ENCODE measurements at places on chromosomes 11 and 22.

- no peak for DNase-seq
Observed at GRCh38 chr22:17867160-17867785, 93.0 kb upstream of the BID start.

DNA sequence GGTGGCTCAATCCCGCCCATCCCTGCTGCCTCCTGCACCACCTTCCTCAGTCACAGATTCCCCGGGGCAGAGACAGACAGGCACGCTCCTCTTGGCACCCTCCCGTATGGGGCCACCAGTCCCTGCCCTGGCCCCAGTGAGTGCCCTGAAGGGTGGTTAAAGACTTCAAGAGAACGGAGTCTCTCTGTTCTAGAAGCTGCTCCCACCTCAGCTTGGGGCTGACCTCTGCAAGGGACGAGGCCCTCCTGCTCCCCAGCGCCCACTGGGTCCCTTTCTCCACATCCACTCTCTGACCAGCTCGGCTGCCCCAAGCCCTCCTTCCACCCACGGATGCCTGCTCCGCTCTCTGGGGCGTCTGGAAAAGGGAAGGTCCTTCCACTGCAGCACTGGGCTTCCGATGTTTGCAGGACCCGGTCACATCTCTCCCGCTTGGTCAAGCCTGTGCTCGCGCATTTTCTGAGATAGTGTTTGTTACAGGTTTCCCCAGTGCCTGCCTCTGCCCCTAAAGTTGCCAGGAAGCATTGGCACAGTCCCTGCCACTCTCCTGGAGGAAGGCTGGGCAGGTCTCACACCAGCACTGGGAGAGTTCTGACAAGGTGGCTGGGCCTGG is 1487.9 kb downstream of the TBC1D22A start:
- no peak for DNase-seq

- DNase-seq, result no peak
Observed at GRCh38 chr11:117345039-117345438, 17.4 kb downstream of the CEP164 start.

- DNase-seq, result no peak
Observed at GRCh38 chr11:106988151-106989077, 29.9 kb downstream of the GUCY1A2 start.

DNA sequence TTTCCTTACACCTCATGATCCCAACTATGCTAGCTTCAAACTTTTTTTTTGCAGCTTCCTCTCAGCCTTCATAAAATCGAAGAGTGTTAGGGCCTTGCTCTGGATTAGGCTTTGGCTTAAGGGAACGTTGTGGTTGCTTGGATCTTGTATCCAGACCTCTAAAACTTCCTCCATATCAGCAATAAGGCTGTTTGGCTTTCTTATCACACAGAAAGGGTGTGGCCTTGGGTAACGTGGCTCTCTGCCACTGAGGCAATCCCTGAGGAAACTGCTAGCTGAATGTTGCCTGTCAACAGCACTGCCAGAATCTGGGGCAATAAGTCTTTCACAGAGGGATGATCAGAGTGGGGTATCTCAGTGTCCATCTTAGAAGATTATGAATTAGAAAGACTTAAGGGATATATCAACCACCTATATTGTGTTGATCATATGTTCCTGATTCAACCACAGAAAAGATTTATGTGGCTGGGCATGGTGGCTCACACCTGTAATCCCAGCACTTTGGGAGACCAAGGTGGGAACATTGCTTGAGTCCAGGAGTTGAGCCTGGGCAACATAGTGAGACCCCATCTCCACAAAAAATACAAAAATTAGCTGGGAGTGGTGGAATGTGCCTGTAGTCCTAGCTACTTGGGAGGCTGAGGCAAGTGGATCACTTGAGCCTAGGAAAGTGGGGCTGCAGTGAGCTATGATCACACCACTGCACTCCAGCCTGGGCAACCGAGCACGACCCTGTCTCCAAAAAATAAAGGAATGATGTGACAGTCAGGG is 12.5 kb upstream of the CUL5 start:
- no peak for DNase-seq

DNA sequence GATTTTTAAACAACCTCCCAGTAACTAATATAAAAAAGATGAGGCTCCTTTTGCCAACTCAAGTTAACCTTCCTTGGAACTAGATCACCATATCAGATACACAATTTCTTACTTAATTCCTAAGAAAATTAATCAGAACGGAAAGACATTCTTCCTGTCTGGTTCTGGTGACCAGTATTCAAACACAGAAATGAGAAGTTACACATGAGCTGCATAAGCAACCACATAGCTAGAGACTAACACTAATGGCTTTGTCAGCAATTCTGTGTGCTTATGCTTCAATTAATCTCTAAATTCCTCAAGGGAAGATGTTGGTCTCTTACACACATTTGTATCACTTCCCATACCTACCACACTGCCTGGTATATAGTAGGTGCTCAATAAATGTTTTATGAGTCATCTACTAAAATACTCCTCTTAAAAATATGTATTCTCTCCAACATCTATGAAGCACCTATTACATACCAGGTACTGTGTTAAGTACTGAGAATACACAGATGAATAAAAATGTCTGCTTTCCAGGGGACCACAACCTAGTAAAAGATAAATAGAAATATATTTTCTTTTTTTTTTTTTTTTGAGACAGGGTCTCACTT is 54.5 kb downstream of the GAB2 start:
- no peak for DNase-seq

- no peak for DNase-seq
Observed at GRCh38 chr11:116725434-116726221, 47.2 kb downstream of the BUD13 start.

DNA sequence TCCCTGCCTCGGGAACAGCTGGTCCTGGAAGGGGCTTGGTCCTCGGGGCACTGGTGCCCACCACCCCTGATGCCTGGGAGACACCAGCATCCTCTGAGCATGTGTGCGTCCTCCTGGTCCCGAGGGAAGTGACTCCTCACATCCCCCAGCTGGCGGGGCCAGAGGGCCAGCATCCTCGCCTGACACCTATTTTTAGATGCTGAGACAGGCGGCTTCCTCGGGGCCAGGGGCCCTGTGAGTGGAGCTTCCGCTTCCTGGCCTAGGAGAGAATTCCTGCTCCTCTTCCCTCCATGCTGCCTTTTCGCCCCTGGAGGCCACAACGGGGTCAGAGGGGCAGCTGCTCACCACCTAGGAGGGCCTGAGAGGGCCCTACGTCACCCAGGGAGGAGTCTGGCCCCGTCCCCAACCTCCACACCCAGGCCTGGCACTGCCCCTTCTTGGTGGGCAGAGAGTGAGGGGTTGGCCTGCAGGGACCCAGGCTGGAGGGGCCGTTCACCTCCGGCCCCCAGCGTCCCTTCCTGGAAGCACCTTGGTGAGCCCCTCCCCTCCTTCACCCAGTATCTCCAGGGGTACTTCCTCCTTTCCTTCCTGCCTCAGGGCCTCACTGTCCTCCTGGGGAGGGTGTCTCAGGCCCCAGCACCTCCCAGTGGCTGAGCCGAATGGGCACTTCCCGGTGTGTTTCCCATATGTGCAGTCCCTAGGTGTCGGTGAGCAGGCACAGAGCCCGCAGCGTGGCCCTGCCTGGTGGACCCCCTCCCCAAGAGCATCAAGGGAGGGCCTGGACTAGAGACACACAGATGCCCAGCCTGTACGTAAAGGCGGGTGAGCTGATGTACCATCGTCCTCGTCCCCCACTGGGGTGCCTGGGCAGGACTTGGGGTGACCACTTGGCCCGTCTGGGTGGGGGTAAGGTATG is 6.1 kb downstream of the CD81 start:
- DNase-seq, result no peak

GRCh38 chr11:134592391-134592990 is 180.4 kb upstream of the B3GAT1 start:
- DNase-seq, result no peak

- no peak for DNase-seq
Observed at GRCh38 chr22:46653596-46653995, 33.4 kb downstream of the GRAMD4 start.

- DNase-seq, result no peak
Observed at GRCh38 chr11:15884777-15885540, 471.4 kb downstream of the SOX6 start.

- DNase-seq, result no peak
Observed at GRCh38 chr11:131681920-131682319, 311.5 kb downstream of the NTM start.

GRCh38 chr22:42863349-42863961 is 6.4 kb upstream of the ARFGAP3 start:
- no peak for DNase-seq

GRCh38 chr22:30892286-30892685 is 76.3 kb downstream of the MORC2 start:
- DNase-seq, result no peak

GRCh38 chr11:43676933-43677332 is 3.6 kb upstream of the HSD17B12 start:
- DNase-seq, result no peak

DNA sequence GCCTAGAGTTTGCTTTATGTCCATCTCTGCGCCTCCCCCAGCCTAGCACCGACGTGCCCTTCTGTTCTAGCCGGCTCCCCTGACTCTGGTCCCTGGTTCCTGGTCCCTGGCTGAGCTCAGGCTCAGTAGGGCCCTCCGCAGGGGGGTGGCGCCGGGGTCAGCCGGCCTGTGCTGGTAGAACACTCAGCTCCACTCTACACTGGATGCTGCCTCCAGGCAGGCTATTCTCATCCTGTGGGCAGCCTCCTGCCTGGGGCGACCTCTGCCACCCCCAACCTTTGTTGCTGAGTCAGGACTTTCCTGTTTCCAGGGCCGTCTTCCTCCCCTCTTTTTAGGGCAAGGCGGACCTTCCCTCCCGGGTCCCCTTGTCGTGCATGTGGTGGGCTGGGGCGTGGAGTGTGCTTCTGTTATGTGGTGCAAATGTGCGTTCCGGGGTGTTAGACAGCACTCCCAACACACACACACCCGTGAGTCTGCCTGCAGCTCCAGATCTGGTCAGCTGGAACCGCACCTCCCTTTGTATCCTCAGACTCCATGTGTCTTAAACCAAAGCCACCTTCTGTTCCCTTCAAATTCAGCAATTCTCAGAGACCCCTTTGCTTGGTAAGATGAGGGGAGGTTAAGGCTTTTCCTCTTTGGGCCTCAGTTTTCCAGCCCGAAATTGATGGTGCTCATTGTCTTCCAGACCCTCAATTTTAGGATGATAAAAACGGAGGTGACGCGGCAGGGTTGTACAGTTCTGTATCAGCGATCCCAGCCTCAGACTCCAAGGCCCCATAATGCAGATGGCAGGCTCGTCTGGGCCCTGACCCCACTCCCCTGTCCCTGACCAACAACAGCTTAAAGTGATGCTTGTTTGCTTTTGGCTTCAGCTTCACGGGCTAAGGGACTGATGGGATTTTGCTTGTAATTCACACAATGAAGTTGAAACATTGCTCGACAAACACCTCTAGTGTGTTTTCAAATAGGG is 1327.9 kb downstream of the BRD1 start:
- DNase-seq, result no peak

DNA sequence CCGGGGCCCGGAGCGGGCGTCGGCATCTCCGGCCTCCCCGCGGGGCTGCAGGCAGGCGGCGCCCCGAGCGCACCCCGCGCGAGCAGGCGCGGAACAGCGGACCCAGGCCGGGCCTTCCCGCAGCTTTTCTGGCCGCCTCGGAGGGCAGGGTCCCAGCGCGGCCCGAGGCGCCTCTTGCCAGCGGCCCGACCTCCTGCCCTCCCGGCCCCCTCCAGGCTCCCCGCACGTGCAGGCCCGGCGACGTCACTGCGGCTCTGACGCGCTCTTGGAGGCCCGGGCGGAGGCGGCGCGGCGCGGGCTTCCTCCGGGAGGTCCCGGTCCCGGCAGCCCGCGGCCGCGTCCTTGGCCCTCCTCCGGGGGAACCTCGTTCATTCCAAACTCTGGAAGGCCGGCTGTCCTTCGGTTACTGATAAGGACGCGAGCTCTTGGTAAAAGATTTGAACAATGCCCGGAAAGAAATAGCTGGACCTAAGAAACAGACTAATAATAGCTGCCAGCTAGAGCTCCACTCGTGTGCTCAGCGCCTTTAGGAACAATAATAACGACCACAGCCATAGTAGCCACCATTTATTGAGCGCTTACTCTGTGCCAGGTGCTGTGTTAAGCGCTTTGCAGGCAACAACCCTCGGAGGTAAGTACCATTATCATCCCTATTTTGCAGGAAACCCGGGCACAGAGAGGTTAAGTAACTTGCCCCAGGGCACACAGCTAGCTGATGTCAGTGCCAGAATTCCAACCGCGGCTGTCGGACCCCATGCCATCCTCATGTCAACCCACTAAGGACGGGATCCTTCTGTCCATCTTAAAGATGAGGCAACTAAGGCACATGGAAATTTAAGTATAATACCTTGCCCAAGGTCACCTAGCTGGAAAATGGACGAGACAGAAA is 39.1 kb upstream of the CREB3L1 start:
- DNase-seq, result peak; percentile 70

- peak; percentile 22 for DNase-seq
Observed at GRCh38 chr11:68480193-68480592, 19.6 kb downstream of the PPP6R3 start.

- no peak for DNase-seq
Observed at GRCh38 chr22:35045451-35045850, 20.5 kb upstream of the ISX start.

DNA sequence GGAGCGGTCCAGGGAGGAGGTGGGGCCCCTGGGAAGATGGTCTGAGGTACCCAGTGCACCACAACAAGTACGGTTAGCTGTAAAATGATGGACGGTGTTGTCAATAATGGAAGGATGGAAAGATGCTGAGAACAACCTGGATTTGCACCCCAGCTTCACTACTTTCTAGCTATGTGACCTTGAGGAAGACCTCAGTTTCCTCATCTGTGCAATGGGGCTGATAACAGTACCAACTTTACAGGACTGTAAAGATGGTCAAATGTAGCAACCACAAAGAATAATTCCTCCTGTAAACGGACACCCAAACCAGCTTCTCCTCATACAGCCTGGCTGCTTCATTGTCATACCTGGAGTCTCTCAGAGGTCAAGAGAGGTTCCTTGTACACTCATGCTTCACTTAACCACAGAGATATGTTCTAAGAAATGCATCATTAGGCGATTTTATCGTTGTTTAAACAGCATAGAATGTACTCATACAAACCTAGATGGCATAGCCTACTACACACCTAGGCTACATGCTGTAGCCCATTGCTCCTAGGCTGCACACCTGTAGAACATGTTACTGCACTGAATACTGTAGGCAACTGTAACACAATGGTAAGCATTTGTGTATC is 65.5 kb upstream of the LMO2 start:
- no peak for DNase-seq

GRCh38 chr11:5690736-5691135 is 1.1 kb downstream of the TRIM22 start:
- DNase-seq, result no peak

GRCh38 chr11:46381819-46382645 is 563 bp downstream of the MDK start:
- DNase-seq, result no peak

DNA sequence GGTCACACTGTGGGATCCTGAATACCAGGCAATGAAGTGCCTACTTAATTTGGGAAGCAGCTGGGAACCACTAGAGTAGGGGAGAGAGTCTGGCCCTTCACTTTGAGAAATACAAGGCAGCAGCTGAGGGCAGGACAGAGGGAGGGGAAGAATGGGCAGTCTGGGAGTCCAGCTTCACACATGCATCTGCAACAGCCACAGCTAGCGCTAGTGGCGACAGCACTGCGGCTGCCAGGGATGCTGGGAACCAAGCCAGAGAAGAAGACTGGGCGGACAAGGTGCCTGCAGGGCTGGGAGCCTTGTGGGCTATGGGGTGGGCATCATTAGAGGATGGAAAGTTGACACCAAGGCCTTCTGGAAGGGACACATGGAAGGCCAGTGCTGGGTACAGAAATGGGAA is 15.8 kb downstream of the SCUBE2 start:
- no peak for DNase-seq

- DNase-seq, result no peak
Observed at GRCh38 chr11:111554532-111554931, 14.0 kb downstream of the LAYN start.
